ENCODE measurements at places on chromosomes 6 and 20.

DNA sequence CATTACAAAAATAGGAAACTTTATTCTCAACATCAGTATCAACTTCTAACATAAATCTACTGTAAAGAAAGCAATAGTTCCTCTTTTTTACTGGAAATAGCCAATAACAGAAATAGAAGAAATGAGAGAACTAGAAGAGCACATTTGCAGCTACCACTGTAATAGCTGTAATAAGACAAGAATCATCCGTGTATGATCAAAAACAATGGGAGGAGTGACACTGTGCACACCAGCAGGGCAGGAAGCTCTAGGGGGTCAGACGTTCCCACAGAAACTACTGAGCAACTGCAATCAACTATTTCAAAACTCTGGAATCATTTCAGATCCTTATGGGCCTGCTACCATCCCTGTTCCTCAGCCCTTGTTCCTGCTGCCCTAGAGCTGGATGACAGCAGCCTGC lies 43.7 kb downstream of the NINL start:
- DNase-seq, result no peak

GRCh38 chr20:55605594-55605993 lies 399.7 kb downstream of the CBLN4 start:
- no peak for DNase-seq

GRCh38 chr20:8306937-8307336 lies 174.9 kb downstream of the PLCB1 start:
- DNase-seq, result no peak

- DNase-seq, result no peak
Observed at GRCh38 chr20:22719167-22719591, 134.8 kb upstream of the FOXA2 start.

- no peak for DNase-seq
Observed at GRCh38 chr20:44970243-44970757, 4.0 kb downstream of the STK4 start.

Measured in NCI-H1092 (cell line).